ENCODE measurements at places on chromosomes 11 and 22.

DNA sequence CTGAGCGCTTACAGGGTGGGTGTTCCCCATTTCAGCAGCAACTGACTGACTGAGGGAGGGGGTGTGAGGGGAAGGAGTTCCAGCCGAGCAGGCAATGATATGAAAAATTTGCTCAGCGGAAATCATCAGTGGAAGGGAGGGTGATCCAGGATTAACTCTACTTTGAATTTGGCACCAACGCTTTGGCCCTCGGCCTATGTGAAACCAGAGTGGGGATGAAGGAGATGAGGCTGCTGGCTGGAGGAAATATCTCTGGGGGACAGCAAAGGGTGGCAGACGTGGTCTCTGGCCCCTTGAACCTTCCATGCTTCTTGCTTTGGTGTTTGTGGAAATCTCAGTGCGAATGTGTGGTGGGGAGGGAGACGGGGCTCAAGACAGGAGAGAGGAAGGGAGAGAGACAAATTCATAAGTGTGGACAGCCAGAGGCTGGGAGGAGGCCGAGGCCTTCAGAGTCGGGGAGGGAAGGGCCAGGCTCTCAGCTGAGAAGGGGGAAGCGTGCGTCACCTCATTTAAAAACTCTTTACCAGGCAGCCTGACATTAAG lies 83.6 kb downstream of the FDX1 start:
- no peak overlapping the region for H3K4me3 ChIP-seq
- H3K4me1 ChIP-seq, result no peaks in the 10 kb centered on the region
- no peak overlapping the region for H3K27ac ChIP-seq
- DNase-seq, result no peak

DNA sequence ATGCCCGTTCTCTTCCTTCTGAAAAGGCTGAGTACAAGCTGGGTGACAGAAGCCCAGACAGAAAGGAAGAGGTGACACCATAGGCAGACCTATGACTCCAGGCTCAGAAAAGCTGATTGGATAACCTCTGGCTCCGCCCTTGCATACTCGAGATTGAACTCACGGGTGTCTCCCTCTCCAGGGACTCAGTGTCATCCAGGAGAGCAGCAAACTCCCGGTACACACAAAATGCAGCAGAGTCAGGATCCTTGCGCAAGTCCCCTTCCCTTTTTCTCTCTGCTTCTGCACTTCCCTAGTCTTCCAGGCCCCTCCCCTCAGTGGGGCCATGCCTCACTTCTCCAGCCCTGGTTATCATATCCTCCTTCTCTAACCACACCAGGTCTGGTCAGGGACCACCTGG lies 9.8 kb downstream of the SCN4B start:
- DNase-seq, result peak; percentile 61
- H3K27ac ChIP-seq, result no peak overlapping the region
- no peaks in the 10 kb centered on the region for H3K36me3 ChIP-seq
- no peak overlapping the region for H3K4me3 ChIP-seq

DNA sequence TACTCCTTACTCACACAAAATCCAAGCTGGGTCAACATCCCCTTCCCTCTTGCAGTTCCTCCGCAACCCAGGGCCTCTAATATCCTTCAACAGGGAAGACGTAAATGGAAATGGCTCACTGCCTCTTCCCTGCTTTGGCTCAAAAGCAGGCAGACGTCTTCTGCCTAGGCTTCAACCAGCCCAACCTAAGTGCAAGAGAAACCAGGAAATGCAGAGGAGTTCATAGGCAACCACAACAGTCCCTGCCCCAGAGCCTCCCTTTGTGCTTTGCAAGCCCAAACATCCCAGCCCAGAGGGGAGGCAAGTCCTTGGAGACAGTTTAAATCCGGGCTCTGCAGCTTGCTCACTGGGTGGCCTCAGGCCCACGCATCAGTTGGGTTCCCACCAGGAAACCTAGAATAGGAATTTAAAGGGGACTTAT lies 33.3 kb downstream of the CD6 start:
- no peak overlapping the region for H3K4me3 ChIP-seq
- no peak overlapping the region for H3K27ac ChIP-seq
- H3K27me3 ChIP-seq, result no peaks in the 10 kb centered on the region
- no peaks in the 10 kb centered on the region for H3K36me3 ChIP-seq

GRCh38 chr11:6876914-6877313 lies 489 bp downstream of the OR10A4 start:
- no peaks in the 10 kb centered on the region for H3K36me3 ChIP-seq
- no peaks in the 10 kb centered on the region for H3K27me3 ChIP-seq
- H3K4me3 ChIP-seq, result no peak overlapping the region
- H3K27ac ChIP-seq, result no peak overlapping the region
- no peaks in the 10 kb centered on the region for H3K4me1 ChIP-seq

GRCh38 chr22:48741540-48741939 lies 1086.1 kb downstream of the BRD1 start:
- H3K27ac ChIP-seq, result no peak overlapping the region
- no peaks in the 10 kb centered on the region for H3K27me3 ChIP-seq
- H3K4me1 ChIP-seq, result no peaks in the 10 kb centered on the region

- H3K27me3 ChIP-seq, result no peaks in the 10 kb centered on the region
- H3K27ac ChIP-seq, result no peak overlapping the region
- no peaks in the 10 kb centered on the region for H3K4me1 ChIP-seq
- DNase-seq, result no peak
- H3K36me3 ChIP-seq, result no peaks in the 10 kb centered on the region
Measured at GRCh38 chr11:74895340-74896116, 53.4 kb downstream of the XRRA1 start.

DNA sequence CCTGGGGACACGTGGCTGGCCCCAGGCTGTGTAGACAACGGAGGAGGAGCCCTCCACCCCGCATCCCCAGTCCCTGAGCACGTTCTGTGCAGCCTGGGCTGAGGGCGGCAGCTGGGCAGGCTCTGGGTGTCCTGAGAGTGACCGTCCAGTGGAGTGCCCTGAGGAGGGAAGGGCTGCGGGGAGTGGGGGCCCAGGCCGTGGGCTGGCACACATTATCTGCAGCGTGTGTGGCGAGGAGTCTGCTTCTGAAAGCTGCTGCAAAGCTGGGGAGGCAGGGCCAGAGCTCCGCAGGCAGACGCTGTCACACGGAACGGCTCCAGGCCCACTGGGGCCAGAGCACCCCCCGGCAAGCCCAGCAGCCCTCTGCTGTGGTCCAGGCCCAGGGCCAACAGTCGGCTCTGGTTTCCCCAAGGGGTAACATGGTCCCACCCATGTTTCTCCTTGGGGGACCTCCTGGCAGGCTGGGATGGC lies 835 bp upstream of the ANO9 start:
- H3K36me3 ChIP-seq, result no peaks in the 10 kb centered on the region
- no peak overlapping the region for H3K4me3 ChIP-seq
- H3K27me3 ChIP-seq, result no peaks in the 10 kb centered on the region
- peaks cover 22% of the 10 kb centered on the region for H3K4me1 ChIP-seq

- H3K27ac ChIP-seq, result no peak overlapping the region
- H3K27me3 ChIP-seq, result no peaks in the 10 kb centered on the region
- H3K4me1 ChIP-seq, result no peaks in the 10 kb centered on the region
Measured at GRCh38 chr11:101863361-101863760, 51.4 kb upstream of the CEP126 start.

DNA sequence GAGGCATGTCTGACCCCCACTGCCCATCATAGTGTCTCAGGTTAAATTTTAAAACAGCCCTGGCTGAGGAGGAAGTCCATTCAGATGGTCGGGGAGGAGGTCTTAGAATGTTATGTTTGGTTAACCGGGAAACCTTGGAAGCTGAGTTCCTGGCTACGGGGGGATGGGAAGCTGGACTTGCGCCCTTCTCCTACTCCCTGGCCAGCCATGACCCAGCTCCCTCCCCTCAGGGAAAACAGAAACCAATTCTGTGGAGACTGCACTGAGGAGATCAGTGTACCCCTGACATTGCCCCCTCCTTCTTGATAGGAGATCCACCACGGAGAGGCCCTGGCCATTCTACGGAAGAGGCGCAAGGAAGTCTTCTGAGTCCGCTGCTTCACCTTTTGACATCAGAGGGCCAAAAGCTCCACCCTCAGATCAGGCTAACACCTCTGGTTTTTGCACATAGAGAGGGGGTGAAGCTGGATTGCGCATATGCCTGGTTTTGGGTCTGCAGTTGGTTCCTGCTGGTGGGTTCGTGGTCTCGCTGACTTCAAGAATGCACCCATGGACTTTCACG lies 2.7 kb upstream of the KRTAP5-9 start:
- no peaks in the 10 kb centered on the region for H3K27me3 ChIP-seq
- no peak for DNase-seq
- no peaks in the 10 kb centered on the region for H3K4me1 ChIP-seq
- no peak overlapping the region for H3K4me3 ChIP-seq
- no peak overlapping the region for H3K27ac ChIP-seq
- no peaks in the 10 kb centered on the region for H3K36me3 ChIP-seq

DNA sequence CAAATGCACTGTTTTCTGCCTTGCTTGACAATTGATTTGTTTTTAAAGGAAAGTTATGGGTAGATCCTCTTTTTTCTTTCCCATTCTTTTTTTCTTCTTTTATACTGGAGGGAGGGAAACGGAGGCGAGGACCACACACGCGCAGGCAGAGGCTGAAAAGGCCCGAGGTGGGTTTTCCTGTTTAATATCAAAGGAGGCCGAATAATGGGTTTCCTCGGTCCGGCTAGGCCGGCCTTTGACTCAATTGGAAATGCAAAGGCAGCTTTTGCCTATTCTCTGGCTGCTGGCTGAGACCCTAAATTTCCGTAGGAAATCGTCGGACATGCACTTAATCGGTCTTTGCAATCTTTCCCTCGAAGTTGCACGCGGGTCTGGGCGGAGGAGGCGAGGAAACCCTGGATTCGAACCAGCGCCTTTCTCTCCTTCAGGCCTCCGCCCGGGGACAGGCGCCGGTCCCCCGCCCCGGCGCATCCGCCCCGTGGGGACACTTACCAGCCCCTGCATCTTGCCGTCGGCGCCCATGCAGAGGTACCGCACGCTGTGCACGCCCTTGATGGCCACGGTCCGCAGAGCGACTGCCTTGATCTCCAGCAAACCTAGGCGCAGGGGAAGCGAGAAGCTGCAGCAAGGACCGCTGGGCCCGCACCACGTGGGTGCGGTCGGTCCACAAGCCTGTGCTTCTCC lies 911 bp downstream of the FGF19 start:
- H3K4me3 ChIP-seq, result no peak overlapping the region
- no peaks in the 10 kb centered on the region for H3K36me3 ChIP-seq
- DNase-seq, result no peak

DNA sequence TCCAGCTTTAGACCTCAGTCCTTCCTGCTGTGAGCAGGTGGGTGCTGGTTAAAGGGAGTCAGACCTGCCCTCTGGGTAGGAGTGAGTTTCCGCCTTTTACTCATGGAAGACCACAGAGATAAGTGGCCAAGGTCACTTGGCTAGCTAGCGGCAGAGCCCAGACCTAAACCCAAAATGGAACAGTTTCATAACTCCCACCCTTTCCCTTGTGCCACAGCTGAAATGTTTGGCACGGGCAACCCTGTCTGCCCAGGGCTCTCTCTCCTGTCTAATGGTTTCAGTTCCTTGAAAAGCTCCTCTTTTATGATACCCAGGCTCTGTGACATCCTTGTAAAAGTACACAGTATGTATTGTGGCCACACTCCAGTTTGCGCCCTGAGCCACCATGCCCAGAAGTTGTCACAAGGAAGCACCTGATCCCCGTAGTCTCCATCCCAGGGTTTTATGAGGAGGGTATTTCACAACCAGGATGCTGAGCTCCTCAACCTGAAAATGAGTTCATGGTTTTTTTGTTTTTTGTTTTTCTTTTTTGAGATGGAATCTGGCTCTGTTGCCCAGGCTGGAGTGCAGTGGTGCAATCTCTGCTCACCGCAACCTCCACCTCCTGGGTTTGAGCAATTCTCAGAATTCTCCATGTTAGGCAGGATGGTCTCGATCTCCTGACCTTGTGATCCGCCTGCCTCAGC lies 5.1 kb downstream of the MB start:
- H3K4me1 ChIP-seq, result no peaks in the 10 kb centered on the region
- H3K27ac ChIP-seq, result no peak overlapping the region
- no peak overlapping the region for H3K4me3 ChIP-seq
- DNase-seq, result no peak
- no peaks in the 10 kb centered on the region for H3K27me3 ChIP-seq
